ENCODE measurements at places on chromosomes 1 and 21.

- no peak for DNase-seq
Measured at GRCh38 chr1:47616906-47617305, 179.1 kb downstream of the FOXD2 start.

- no peak for DNase-seq
Measured at GRCh38 chr1:225508538-225509375, 80.9 kb upstream of the LBR start.

- DNase-seq: no peak
Measured at GRCh38 chr1:15411593-15412137, 2.0 kb downstream of the EFHD2 start.

DNA sequence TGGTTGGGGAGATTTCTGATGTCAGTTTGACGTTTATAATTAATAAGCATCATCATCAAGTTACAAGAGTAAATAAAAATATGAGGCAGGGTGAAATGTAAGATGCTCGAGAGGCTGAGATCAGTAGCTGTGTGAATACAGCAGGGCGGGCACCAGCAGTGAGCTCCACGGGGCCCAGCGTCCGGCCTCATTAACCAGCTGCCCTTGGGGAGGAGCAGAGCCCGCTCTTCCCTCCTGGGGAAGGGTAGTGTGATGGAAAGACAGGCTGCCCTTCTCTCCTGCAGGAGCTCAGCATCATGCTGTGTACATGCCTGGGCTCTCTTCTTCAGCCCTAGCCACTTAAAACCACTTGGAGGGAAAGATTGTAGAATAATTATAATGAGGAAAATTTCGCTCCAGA, 23.4 kb downstream of the PDE9A start:
- DNase-seq: no peak

GRCh38 chr1:159983681-159984080, 29.6 kb upstream of the SLAMF9 start:
- DNase-seq: no peak

DNA sequence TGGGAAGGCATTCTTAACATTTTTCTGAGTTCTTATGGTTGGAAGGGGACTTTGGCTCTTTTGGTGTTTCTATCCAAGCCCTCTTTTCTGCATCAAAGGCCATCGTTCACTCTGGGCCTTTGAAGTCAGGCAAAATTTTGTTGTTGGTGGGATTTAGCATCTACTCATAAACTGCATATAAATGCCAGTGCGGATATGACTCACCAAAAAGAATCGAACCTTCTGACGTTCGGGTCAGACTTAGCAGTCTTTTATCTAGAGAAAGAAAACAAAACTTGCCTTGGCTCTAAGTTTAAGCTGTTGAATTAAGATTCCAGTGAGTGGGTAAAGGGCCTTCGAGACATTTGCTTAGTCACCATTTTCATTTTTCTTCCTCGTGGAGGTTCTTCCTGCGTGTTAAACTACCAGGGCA, 51.4 kb downstream of the EVA1C start:
- DNase-seq: no peak

GRCh38 chr1:172827301-172827700, 168.4 kb downstream of the FASLG start:
- no peak for DNase-seq

GRCh38 chr1:18118491-18118890, 10.9 kb downstream of the IGSF21 start:
- no peak for DNase-seq

DNA sequence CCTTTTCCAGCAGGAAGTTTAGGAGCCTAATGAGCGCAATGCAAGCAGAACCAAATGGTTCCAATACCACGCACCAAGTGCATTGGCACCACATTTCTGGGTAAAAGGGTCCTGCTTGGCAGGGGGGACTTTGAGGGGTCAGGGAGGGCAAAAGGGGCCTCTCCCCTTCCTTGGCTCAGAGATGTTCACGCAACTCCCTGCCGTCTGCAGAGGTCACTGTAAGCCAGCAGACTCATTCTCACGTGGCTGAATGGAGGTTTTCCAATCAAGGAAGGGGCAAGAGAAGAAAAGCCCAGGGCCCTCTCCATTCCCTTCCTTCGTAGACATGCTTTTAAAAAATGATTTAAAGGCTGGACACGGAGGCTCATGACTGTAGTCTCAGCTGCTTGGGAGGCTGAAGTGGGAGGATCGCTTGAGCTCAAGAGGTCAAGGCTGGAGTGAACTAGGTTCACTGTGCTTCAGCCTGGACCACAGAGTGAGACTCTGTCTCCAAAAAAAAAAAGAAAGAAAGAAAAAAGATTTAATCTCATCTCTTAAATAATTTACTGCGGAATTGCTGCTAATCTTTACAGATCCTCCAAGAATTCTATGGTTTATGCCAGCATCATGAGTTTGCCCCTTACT, 80.3 kb downstream of the RUNX3 start:
- no peak for DNase-seq

DNA sequence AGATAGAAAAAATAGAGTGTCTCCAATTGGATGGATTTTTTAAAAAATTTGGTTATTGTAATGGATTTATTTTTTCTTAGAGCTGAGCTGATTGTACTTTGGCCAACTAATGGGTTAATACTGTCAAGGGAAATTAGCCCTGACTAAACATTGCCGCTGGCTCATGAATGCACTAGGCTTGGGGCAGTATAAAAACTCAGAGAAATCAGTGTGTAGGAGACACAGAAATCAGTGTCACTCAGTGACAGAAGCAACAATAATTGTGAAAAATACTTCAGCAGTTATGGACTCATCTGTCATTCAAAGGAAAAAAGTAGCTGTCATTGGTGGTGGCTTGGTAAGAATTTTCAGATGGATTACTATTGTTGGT, at the start of gene KMO:
TSS of gene KMO (plus strand) at position 217 of the 370 bp plus-strand sequence. CDS start at position 284, 67 bp downstream.
- DNase-seq: no peak

- DNase-seq: no peak
Measured at GRCh38 chr1:39081271-39082009, 55.3 kb downstream of the NDUFS5 start.

DNA sequence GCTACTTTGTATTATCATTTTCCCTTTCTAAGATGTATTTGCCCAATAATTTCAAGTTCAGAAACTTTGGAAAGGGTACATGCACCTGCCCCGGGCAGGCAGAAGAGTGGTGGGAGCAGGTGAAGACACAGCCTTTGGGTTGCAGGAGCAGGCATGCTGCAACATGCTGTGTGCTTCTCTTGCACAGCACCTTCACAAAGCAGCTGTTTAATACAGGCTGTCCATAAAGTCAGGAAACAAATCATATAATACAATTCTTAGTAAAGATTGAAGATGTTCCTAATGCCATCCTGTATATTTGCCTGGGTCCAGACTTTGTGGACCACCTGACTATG, 182.9 kb downstream of the ZNF281 start:
- no peak for DNase-seq

Measured in stimulated activated CD4-positive, alpha-beta T cell treated with anti-CD3 and anti-CD28 coated beads, TNF-alpha, amount 100 ng/mL, for 1 hour (primary cell).